ENCODE measurements at places on chromosomes 7 and 10.

- no peak for DNase-seq
Observed at GRCh38 chr10:119231654-119232053, 24.3 kb downstream of the GRK5 start.

- no peak for DNase-seq
Observed at GRCh38 chr10:1396297-1396635, 340.1 kb downstream of the WDR37 start.

DNA sequence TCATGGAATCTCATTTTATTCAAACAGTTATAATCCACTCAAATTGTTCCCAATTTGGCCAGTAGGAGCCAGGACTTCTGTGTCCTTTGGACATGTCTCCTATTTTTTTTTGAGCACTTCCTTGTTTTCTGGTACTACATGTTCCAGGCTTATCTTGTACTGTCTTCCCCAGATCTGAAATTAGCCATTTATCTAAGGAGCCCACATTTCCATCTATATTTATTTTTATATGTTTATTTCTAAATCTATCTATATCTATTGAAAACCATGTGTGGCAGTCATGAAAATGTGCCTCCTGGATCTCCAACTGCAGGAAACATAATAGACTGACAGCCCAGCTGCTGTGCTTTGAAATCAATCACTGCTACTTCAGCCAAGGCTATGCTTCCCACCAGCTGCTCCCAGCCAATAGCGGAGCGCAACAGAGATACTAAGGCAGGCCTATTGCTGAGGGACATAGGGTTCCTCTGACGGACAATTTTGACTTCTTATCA lies 147.1 kb downstream of the LRRC4 start:
- DNase-seq, result peak; percentile 64

- DNase-seq, result no peak
Observed at GRCh38 chr10:73841526-73842285, 30.3 kb upstream of the NDST2 start.

- no peak for DNase-seq
Observed at GRCh38 chr10:129462257-129462795, 4.7 kb upstream of the MGMT start.

DNA sequence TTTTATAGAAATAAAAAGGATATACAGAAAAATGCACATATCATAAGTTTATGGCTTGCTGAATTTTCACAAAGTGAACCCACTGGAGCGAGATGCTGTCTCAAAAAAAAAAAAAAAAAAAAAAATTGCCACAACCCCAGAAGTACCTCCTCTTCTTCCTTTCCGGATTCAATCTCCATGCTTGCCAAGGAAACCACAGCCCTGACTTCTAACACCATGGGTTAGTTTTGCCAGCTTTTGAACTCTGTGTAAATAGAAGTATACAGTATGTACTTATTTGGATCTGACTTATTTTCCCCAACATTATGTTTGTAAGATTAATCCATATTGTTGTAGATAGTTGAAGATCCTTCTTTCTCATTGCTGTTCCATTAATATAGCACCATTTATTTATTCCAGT lies 40.0 kb downstream of the FANK1 start:
- no peak for DNase-seq

DNA sequence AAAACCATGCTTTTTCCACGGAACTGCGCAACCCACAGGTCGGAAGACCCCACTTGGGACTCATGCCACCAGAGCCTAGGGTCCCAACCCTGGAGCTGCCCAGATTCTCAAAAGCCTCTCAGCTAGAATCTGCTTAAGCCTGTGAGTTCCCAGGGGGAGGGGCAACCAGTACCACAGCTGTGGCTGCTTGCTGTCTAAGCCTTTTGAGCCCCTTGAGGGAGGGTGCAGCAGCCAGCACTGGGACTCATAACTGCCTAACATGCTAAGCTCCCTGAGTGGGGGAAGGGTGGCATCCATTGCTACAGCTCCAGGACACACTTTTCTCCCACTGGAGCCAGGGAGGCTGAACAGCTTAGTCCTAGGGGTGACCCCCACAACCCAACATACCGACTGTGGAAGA lies 485.6 kb upstream of the GRM3 start:
- DNase-seq, result no peak

- DNase-seq, result no peak
Observed at GRCh38 chr10:17747883-17748550, 4.0 kb upstream of the TMEM236 start.

- DNase-seq, result no peak
Observed at GRCh38 chr7:151060416-151061212, 1.2 kb downstream of the SLC4A2 start.

- DNase-seq, result no peak
Observed at GRCh38 chr10:71029411-71029892, 141.1 kb upstream of the PCBD1 start.

GRCh38 chr10:66844176-66844942 lies 81.5 kb upstream of the LRRTM3 start:
- no peak for DNase-seq

GRCh38 chr10:133405272-133405671 lies 11.3 kb downstream of the MTG1 start:
- DNase-seq, result no peak

DNA sequence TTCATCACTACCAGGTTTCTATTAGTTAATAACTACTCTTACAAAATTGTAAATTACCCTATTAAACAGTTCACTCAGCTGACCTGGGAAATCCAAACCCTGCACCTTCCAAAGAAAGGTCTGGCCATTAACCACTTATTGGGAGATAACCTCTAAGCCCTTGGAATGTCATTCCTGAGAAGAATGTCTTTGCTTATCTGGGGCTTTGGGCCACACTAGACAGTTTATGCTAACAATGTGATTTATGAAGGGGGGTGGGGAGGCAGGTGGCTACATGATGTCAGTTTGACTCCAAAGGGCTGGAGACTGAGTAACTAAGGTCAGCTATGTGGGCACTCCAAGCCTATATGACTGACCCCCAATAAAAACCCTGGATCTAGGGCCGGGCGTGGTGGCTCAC lies 50.7 kb downstream of the AKR1D1 start:
- no peak for DNase-seq

DNA sequence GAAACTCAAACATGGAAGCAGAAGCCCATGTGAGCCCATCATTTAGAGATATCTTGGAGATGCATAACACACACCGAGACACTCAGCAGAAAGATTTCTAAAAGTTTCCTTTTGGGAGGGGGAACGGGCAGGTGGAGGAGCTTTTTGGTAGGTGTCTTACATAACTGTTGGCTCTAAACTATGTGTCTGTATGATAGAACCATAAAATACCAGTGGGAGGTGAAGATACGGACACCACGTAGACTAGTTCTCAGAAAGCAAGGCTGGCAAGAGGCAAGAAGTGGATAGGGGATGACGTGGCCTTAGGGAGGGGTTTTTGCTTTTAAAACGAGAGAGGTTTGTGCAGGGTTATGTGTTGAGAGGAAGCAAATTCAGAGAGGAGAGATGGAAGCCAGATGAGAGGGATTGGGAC lies 36.5 kb downstream of the IL15RA start:
- DNase-seq, result no peak

GRCh38 chr10:123019941-123020703 lies 11.3 kb downstream of the ACADSB start:
- DNase-seq, result no peak

DNA sequence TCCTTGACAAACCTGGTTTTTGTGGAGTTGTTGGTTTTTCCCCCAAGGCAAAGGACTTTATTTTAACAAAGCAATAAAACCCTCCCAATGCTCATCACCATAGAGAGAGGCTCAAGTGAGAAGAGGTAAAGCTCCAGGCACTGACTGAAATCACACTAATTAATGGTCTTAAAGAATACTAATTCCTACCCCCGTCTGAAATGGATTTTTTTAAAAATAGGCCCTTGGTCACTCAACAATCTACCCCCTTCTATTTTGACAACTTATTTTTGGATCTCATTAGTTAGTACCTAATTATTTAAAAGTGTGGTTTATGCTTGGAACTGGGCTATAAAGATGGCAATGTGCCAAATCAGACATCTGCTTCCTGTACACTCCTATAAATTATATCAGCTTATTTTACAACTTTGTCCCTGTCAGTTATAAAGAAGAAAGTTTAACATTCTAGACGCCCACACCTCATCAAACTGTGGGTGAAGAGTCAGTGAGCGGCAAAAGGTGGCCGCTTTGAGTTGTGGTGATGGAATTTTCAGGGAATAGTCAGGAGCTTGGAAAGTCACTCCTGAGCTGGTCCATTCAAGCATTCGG lies 10.6 kb downstream of the GLI3 start:
- no peak for DNase-seq

- DNase-seq, result no peak
Observed at GRCh38 chr10:63627881-63628296, 106.7 kb downstream of the REEP3 start.

- DNase-seq, result no peak
Observed at GRCh38 chr10:117363028-117363427, 12.2 kb downstream of the PDZD8 start.

- DNase-seq, result peak; percentile 24
Observed at GRCh38 chr10:110138197-110138812, 69.1 kb upstream of the MXI1 start.

GRCh38 chr7:94394437-94395140 lies at the start of gene COL1A2:
TSS of gene COL1A2 (plus strand) at chr7:94394895. CDS start at chr7:94395032, 137 bp downstream.
- peak; percentile 19 for DNase-seq

Data from DMS 273 treated with DMSO at 0.1 percent for 48 hours (cell line).